ENCODE measurements at places on chromosomes 6 and 20.

GRCh38 chr6:45590696-45591184 lies 213.0 kb upstream of the SUPT3H start:
- no peak for DNase-seq

DNA sequence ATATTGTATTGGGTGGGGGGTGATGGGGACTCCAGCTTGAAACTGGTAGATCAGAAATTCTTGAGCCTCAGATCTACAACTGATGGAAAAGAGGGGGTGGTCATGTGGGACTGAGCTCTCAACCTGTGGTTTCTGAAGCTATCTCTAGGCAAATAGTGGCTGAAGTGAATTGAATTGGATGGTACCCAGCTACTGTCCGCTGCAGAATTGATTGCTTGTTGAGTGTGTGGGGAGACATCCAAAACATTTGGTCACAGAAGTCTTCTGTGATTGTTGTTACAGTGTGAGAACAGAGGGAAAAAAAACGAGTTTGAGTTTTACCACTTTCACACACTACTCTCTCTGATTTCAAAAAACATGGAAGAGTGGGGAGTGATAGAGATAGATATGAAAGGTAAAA lies 14.8 kb downstream of the CDS2 start:
- no peak for DNase-seq

DNA sequence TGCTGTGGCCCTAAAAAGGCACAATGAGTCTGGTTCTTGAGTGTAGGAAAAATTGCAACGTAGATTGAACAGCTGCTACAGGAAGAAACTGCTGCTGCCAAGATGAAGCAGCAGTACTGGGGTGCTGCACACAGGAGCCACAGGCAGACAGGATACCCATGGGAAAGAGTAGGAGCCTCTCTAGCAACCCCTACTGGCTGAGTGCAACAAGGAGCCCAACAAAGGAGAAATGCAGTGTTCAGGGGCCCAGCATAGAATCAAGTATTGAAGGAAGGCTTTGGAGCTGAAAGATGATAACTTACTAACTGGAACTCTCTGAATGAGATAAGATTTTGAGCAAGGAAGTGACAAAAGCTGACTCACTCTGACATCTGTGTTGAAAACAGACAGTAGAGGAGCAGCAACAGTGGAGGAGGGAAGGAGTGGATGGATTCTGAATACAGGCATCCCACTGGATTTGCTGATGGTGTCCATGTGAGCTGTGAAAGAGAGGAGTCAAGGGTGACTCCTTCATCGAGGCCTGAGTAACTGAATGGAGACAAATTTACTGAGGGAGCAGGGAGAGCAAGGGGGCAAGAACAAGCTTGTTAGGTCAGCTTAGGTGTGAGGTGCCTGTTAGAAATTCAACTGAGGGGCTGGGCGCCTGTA lies 534.7 kb upstream of the JARID2 start:
- DNase-seq: no peak

GRCh38 chr6:44333942-44334341 lies 8.5 kb upstream of the SPATS1 start:
- no peak for DNase-seq

DNA sequence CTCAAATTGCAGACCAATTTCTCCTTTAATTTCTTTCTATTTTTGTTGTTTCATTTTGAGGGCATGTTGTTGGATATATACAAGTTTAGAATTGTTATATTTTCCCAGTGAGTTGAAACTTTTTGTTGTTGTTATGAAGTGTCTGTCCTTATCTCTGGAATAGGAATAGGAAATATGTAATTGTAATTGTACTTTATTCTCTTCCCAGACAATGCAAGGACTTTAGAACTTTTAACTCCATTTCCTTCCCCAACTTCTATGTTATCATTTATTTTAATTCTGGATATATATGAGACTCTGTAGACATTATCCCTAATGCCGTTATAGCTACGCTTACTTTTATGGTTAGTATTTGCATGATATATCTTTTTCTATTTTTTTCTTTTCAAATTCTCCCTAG lies 12.4 kb downstream of the SERPINB1 start:
- DNase-seq: no peak

DNA sequence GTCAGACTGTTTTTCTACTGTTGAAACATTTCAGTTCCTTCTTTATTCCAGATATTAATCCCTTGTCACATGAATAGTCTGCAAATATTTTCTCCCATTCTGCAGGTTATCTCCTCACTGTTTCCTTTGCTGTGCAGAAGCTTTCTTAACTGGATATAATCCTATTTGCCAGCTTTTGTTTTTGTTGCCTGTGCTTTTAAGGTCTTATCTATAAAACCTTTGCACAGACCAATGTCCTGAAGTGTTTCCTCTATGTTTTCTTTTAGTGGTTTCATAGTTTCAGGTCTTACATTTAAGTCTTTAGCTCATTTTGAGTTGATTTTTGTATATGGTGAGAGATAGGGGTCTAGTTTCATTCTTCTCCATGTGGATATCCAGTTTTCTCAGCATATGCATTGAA lies 19.2 kb downstream of the NCOA6 start:
- DNase-seq: no peak

GRCh38 chr6:125924169-125924568 lies 32.4 kb upstream of the HINT3 start:
- no peak for DNase-seq

DNA sequence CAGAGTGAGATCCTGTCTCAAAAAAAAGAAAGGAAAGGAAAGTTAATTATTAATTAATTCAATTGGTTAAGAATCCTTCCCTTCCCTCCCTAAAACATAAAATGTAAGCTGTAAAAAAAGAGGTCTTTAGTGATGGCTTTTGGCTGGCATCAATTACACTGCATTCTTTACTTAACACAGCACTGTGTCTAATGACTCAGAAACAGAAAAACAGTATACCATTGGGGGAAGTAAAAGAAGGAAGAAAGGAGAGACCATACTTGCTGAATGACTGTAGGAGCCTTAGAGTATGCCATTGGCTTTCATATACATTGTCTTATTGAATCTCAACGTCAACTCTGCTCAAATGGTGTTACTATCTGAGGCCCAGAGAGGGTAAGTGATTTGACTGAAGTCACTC lies 18.3 kb upstream of the CITED2 start:
- no peak for DNase-seq

DNA sequence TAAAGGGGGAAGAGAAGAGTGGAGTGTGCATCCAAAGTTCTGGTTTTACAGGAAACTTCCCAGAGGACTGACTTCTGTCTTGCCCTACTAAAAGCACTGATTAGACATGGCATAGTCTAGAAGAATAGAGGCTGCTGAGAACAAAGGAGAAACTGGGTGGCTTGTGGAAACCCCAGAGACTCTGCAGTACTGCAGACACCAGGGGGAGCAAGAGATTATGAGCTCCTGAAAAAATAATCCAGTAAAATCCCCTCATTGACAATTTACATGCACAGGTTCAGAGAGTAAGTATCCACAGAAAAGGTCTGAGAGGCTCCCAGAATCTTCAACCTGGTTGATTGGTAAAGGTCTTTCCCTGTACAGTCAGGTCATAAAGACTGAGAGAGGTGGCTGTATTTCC lies 48.7 kb upstream of the CLVS2 start:
- peak; percentile 15 for DNase-seq

- DNase-seq: no peak
These were observed 294.2 kb upstream of the TCF21 start for GRCh38 chr6:133594652-133595110.

GRCh38 chr6:4575714-4576113 lies 200.5 kb upstream of the CDYL start:
- DNase-seq: no peak

GRCh38 chr20:63703976-63704748 lies 3.6 kb downstream of the ARFRP1 start:
- DNase-seq: no peak

DNA sequence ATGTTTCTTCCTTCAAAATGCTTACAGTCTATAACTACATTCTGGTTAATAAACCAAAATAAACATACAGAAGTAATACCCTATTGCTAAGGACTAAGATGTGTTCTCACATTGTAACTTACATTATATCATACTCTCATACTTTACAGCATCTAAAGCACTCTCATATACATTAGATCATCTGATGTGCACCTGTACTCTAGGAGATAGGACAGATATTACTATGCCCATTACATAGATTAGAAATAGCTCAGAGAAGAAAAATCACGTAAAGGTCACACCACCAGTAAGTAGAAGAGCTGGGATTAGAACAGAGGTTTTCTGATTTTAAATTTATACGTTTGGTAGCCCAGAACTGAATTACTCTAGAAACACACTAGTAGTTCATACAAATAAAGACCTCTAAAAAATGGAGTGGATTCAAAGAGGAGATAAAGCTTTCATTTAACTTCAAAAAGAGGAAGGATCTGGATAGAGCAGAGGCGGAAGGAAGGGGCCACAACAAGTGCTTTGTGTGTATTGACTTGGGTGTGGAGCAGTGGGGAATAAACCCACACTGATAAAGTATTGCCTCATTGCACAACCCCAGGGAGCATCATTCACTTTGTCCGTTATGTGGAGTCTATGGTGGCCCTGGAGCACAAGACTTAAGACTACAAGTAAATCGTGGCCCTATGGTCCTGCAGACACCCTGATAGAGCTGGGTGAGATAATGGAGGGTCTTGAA lies 30.9 kb downstream of the SLC2A12 start:
- DNase-seq: no peak

- DNase-seq: no peak
These were observed 25.8 kb upstream of the SNRPC start for GRCh38 chr6:34731393-34732060.

All from cerebellar cortex (tissue), 1 donor.